ENCODE measurements at places on chromosomes 4 and X.

- no peak for DNase-seq
These were observed 95.4 kb upstream of the FRG1 start for GRCh38 chr4:189845145-189845846.

DNA sequence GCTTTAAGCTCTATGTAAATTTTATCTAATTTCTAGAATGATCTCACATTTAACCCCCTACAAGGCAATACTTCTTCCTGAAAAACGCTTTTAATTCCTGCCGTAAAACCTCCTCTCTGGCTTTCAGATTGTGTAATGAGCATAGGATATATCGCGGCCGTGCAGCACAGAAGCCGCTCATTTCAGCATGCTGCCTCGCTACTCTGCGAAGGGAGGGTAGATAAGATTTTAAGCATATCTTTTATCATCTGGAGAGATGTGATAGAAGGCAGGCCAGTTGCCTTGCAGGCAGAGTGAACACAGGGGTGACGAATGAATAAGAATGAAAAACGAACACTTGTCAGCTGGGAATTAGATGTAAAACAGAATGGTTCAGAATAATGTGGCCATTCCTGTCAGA is 265.5 kb downstream of the UNC5C start:
- DNase-seq: no peak

DNA sequence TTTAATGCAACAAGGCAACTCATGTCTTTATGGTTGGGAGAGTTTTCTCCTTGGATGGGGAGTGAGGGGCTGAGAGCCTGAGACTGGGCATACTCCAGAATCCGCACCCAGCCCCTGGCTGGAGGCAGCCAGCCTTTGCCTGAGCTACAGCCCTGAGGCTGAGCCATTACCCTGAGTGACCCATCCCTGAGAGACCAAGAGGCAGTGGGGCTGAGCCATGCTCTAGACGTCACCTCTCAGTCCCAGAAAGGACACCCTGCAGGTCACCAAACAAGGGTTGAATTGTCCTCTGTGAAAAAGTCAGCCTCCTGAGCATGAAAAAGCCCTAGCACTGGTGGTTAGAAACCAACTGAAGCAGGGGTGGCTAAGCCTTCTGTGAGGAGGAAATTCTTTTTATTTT is 151.2 kb upstream of the GATB start:
- DNase-seq: no peak

DNA sequence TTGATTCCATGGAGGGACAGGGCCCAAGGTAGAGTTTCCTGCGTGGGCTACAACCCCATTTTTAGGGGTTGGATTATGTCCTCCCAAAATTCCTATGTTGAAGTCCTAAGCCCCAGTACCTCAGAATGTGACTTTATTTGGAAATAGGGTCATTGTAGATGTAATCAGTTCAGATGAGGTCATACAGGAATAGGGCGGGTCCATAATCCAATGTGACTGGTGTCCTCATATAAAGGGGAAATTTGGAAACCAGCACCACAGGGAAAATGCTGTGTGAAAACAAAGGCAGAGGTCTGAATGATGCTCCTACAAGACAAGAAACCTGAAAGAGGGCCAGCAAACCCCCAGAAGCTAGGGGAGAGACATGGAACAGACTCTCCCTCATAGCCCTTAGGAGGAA is 31.1 kb upstream of the MAMLD1 start:
- DNase-seq: no peak

DNA sequence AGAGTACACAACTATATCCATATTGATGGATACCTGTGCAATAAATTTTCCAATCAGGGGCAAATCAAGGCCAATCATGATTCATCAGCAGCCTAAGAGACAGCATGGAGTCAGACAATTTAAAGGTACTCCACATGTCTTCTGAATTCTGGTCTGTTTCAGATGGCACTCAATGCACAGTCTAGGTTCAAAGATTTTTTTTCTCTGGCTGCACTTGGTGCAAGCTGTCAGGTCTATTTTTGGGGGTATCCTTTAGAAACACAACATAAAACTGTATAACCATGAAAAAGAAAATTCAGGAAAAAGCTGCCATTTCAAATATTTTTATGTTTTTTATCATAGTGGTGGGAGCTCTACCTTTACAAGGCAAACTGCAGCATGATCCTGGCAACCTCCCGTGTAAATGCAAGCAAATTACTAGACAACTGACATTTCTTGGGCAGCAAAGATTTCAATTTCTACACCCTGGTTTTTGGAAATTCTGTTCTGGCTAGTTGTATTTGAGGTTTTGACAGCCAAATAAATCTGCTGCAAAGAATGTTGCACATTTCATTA is 310.3 kb downstream of the KCNIP4 start:
- DNase-seq: no peak

GRCh38 chrX:41350976-41351569 is 17.1 kb downstream of the DDX3X start:
- no peak for DNase-seq

DNA sequence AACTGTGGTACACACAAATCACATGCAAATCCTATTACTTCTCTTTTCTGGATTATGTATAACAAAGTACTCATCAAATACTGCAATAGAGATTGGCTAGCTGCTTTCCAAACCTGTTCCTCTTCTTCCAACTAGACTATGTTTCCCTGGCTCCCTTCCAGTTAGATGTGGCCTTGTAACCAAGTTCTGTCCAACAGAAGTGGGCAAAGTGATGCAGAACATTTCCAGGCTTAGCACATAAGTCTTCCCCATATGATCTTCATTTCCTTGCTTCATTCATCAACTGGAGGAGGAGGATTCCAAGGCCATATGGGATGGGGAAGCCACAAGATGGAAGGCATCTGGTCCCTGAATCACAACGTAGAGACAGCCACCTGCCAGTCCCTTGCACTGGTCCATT is 8.0 kb downstream of the SLC9A7 start:
- DNase-seq: no peak

DNA sequence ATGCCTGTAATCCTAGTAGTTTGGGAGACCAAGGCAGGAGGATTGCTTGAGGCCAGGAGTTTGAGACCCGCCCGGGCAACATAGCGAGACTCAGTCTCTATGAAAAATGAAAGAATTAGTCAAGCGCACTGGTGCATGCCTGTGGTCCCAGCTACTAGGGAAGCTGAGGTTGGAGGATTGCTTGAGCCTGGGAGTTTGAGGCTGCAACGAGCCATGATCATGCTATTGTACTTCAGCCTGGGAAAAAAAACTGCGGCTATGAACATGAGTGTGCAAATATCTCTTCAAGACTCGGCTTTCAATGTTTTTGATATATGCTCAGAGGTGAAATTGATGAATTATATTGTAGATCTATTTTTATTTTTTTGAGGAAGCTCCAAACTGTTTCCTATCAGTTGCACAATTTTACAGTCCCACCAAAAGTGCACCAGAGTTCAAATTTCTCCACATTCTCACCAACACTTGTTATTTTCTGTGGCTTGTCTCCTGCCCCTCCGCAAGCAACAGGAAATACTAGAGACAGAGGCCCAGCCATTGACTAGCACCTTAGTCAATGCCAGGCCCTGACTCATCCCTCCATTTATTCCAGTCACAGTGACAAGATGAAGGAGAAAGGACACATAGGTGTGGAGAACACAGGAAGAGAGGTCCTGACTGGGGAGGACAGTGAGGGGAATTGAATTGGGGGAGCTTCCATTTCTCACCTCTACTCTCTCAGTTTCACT is 33.1 kb upstream of the ZNF41 start:
- DNase-seq: no peak

GRCh38 chr4:169271692-169272007 is 894 bp upstream of the SH3RF1 start:
- DNase-seq: no peak

DNA sequence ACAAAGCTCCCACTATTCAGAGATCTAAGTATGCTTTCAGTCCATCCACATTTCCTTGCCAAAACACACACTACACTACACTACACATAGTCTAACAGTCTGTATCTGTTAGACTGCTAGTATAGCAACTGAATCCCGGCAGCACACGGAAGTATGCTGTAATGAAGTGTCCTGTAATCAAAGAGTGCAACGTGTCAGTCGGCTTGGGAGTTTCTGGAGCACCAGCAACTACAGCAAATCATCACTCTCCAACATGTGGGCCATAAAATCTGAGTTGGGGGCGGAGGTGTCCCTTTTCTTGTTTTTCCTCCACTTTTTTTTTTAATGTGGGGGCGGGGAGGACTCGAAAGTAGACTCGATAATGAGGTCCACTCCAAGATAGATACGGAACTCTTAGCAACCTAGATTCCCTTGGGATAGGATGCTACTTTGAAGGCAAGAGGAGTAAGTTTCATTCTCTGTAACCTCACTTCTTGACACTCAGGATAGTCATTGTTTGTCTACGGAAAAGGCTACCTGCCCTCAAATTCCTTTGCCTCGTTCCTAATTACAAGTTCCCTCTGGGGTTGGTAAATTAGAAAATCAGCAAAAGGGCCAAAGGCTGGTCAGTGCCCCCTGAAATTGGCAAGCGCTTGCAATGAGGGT is 722 bp downstream of the SLC10A7 start:
- DNase-seq: peak; percentile 15

DNA sequence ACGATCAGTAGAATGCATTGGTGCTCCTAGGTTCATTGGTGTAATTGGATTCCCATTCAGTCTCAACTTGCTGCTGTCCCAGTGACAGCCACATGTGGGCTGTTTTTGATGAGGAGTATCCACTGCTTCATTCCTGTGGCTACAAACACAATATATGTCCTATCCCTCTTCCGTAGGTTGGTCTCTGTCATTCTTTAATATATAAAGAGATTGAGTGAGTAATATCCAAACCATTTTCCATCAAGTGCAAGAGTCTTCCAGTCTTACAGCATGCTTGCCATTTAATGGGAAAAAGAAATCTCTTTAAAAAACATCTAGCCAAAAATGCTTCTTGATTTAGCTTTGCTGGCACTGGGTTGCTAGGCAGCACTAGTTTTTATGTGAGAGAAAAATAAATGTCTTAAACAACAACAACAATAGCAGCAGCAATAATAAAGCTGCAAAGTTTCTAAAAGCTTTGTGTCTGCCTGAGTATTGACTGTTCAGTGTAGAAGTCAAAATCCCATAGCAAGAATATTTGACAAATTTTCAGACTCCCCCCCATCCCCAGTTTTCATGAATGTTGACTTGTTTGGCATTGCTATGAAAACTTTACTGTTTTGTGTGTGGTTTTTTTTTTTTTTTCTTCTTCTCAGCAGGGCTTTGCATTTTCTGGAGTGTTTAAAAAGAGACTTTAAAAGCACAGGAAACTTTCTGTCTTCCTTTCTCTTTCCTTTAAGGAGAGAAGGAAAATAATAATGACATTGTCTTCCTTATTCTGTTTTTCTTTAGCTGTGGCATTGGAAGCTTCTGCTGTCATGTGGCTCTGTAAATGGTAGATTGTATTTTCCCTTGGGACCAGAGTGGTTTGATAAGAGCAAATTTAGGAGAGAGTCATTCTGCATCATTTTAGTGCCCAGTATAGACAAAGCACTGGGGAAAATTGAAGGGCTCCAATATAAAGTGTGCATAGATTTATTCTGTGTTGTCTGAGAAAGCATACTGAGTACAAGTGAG is 244.3 kb downstream of the ARHGAP10 start:
- no peak for DNase-seq

DNA sequence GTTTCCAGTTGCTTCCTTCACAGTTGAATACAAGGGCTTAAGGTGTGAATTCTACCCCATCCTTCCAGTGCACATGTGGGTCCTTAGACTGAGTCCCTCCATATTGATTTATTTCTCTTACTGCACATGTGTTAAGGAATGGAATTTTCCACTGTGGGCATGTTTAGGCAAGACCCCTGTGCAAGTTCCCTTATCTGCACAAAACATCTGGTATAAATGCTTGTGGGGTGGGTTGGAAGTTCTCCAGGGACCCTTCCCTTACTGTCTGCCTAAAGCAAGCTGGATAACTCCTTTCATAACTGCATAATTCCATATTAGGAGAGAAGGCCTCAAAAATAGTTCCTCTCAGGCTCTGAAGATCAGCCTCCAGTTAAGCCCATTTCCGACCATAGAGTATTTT is 570.9 kb downstream of the ADGRL3 start:
- DNase-seq: no peak

DNA sequence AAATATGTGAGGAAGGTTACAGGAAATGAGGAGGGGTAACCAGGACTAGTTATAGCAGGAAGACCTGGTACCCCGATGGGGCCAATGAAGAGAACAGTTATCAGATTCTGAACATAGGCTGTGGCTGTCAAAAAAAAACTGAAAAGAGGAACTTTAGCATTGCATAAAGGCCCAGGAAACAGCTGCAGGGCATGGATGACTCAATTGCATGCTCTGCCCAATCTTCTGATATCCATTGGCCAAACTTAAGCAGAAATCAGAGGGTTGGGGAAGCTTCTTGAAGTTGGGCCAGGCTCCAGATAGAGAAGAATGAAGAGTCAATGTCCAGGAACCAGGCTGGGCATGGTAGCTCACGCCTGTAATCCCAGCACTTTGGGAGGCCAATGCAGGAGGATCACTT is 1222.4 kb upstream of the PRKX start:
- peak; percentile 11 for DNase-seq

- no peak for DNase-seq
These were observed 26.0 kb downstream of the PPEF2 start for GRCh38 chr4:75876218-75876617.

DNA sequence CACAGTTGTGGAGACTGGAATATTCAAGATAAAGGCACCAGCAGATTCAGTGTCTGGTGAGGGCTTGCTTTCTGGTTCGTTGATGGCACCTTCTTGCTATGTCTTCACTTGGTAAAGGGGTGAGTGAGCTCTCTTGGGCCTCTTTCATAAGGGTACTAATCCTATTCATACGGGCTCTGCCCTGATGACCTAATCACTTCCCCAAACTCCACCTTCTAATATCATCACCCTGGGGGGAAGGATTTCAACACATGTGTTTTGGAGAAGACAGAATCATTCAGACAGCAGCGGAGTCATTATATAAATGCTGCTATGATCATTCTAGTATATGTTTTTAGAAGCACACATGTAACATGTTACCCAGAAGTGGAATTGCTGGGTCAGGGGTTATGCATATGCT is 295.3 kb upstream of the CTSO start:
- no peak for DNase-seq

- DNase-seq: no peak
These were observed 17.5 kb upstream of the CORIN start for GRCh38 chr4:47855350-47855749.

DNA sequence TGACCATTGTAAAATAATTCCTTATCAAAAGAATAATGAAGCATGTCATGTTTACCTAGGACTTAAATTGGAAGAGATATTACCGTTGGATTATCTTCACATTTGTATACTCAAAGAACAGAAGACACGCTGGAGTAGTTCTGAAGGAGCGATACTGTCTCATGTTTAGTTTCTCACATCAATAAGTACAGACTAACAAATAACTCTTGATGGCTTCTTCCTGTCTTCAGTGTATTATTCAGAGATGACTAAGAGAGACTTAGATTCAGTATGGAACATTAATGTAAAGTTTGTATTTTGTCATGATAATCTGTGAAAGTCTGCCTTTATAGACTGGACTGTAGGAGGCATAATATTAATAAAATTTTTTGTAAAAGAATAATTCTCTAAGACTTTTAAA is 72.7 kb downstream of the SPRY1 start:
- DNase-seq: no peak

DNA sequence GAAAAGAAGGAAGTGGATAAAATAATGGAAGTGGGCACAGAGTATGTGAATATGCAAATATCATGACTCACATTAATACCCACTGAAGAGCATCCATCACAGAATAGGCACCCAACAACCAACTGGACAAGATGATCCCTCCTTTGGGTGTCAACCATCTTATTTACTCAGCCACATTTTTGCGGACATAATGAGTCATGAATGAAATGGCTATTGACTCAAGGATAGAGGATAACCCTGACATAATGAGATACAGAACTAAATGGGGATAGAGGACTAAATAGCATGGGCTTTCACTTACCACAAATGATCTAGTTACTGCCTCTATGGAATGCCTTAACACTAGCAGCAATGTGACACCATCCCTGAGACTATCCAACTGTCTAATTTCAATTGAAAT is 224.7 kb downstream of the ANTXR2 start:
- DNase-seq: no peak
